ENCODE measurements at places on chromosomes 12 and 14.

DNA sequence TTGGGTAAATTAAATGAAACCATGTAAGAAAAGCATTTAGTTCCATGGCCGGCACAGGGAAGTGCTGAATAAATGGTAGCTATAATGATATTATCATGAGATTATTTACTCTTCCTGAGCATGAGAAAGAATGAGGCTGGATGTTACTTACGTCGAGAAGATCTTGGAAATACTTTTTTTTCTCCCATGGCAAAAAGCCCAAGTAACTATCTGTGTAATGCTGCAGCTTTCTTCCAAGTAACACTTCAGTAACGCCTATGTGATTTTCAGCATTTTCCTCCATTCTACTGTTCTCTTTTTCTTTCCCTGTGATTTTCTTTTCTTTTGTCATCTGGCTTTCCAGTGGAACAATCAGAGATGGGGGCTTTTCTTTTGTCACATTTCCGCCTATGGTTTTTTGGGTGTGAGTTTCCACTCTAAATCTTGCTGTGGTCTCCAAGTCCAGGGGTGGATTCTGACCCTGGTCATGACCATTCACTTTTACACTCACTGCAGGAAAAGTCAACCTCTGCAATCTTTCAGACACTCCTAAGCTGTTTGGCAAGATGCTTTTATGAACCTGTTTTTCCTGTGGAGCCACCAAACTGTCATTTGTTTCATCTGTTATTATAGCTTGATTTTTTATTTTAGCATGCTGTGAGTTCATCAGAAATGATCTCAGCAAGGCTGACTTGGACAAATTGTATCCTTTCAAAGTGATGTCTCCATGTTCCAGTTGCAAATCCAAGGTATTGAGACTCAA lies 25.0 kb upstream of the SYCP3 start:
- DNase-seq, result no peak

- no peak for DNase-seq
Measured at GRCh38 chr12:108414021-108414420, 74.9 kb upstream of the CMKLR1 start.

DNA sequence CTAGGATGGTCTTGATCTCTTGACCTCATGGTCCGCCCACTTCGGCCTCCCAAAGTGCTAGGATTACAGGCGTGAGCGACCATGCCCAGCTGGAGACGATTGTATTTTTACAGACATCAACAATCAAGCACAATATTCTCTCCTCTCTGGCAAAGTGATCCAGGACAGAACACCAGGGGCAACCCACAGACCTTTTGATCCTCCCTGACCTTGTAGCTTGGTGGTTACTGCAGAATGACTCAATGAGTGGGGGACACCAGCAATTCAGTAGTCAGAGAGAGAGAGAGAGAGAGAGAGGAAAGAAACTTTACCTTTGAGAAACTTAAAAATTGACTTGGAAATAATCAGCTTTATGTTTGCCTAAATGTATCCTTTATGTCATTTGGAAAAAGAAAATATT lies 51.2 kb downstream of the DRAM1 start:
- no peak for DNase-seq

- DNase-seq, result no peak
Measured at GRCh38 chr12:106418970-106419369, 61.4 kb downstream of the POLR3B start.

- no peak for DNase-seq
Measured at GRCh38 chr12:114688256-114688845, 4.4 kb upstream of the TBX3 start.

DNA sequence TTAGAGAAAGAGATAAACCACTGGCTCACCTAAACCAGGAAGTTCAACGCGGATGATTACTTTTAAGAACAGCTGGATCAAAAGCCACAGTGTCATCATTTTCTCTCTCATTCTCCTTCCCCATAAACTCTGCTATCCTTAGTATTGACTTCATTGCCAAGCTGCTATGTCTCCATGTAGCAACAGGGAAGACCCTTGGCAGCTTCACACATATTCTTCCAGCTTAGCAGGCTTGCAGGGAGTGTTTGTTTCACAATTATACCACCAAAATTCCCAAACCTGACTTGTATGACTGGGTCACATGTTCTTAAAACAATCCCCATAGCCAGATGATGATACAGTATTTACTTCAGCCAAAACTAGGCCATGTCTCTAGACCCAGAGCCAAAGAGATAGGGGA lies 235.5 kb downstream of the PAWR start:
- DNase-seq, result no peak

DNA sequence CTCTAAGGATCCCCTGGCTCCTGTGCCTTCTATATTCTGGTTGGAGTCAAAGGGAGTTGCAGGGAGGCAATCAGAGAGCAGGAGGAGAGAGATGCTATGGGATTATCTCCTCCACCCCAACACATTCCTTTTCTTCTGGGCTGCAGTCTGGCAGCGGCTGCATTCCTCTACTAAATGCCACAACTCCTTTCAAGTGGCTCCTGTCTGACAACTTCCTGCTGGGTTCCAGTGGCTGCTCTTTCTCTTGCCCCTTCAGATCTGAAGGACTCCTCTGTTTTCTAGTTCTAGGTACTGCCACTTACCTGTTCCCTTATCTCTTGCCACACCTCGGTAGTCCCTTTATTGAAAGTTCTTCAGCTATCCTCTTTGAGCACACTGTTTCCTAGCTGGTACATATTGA lies 425.0 kb downstream of the SNAPC1 start:
- no peak for DNase-seq

- no peak for DNase-seq
Measured at GRCh38 chr12:132700212-132700822, 10.3 kb upstream of the PGAM5 start.

DNA sequence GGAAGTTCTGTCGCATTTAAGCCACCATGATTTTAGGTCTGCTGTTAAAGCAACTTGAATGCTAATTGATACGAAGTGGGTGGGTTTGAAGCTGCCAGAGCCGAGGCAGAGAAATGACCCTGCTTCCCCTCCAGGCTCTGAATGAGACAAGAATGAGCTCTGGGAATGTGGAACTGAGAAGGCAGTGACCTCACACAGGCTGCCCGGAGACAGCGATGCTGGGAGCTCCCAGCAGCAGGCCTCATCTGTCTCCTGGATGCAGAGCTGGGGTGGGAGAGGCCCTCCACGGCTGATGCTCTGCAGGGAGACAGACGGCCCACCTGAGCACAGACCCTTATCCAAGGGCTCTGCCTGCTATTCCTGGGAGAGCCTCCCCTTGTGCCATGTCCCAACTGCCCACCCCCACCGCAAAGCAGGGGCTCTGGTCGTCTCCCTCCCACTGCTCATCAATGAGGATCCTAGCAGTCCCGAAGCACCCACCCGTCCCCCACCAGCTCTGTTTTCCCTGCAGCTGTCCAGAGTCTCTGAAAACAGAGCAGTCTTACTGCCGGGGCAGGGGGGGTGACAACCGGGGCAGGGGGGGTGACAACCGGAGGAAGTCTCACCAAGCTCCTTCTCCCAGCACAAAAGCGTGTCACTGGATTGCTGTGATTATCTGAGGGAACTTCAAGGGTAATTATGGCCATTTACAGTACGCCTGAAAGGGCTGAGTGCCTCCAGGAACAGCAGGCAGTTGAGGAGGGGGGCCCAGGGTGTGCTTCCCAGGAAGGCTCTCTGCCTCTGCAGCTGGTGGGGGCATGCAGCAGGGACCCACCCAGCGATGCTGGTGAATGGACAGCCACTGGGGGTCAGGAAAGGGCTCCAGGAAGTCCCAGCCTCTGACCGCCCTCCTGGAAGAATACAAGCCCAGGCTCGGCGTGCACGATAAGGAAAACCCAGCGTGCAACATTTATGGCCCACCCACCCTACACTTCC lies 67.8 kb downstream of the CHGA start:
- no peak for DNase-seq

DNA sequence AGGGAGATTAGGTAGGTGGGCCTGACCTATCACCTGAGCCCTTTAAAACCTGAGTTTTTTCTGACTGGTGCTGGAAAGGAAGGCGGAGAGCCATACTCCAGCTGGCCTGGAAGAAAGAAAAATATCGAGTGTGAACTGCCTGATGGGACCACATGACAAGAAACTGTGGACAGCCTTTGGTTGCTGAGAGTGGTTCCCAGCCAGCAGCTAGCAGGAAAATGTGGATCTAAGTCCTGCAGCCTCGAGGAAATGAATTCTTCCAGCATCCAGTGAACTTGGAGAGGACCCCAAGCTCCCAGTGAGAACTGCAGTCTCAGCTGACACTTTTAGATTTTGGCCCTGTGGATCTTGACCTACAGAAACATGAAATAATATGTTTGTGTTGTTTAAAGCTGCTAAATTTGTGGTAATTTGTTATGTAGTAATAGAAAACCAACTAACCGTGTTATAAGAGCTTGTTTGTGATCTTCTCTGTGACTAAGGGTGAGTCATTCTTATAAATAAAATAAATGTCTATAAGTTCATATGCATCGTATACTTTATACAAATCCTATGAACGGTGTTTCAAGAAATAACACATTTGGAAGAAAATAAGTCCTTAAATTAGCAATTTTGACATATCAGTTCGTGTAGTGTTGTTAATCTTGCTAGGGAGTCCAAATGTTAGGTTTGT lies 359.6 kb downstream of the BMP4 start:
- DNase-seq, result no peak

DNA sequence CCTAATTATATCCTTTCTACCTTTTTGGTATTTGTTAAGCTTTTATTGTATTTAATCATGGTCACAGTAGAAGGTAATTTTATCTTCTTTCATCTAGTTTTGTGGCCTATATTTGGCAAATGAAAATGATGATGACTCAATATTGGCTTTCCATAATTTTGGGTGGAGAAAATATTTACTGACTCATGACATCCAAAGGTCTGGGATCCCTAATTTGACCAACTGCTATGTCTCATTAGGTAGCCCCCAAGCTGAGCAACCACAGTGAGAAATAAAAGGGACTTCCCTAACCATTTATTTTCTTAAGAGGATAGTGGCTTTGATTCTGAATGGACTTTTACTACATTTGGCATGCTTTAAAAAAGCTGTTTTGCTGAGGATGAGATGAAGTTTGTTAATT lies 289.5 kb downstream of the RMST start:
- no peak for DNase-seq

- no peak for DNase-seq
Measured at GRCh38 chr12:131928080-131928710, 881 bp upstream of the PUS1 start.

DNA sequence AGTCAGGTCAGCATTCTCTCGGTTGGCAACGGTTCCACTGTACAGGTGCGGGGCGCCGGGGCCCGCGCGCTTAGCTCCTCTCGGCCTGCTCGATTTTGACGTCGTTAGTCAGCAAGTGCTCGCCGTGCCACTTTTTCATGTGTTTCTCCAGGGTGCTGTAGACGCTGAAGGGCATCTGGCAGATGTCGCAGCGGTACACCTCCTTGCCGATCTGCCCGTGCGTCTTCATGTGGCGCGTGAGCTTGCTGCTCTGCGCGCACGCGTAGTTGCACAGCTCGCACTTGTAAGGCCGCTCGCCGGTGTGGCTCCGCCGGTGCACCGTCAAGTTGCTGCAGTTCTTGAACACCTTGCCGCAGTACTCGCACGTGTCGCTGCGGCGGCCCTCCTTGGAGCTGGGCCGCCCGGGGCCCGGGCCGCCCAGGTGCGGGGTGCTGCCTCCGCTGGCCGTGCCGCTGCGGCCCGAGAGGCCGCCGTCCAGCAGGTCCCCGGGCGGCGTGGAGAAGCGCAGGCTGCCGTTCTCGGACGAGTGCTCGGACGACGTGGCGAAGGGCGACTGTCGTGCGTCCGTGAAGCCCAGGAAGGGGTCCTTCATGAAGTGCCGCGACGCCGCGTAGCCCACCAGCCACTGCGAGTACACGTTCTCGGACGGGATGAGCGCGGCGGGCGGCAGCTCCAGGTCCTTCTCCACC lies 97.8 kb downstream of the BCL11B start:
- DNase-seq, result no peak

DNA sequence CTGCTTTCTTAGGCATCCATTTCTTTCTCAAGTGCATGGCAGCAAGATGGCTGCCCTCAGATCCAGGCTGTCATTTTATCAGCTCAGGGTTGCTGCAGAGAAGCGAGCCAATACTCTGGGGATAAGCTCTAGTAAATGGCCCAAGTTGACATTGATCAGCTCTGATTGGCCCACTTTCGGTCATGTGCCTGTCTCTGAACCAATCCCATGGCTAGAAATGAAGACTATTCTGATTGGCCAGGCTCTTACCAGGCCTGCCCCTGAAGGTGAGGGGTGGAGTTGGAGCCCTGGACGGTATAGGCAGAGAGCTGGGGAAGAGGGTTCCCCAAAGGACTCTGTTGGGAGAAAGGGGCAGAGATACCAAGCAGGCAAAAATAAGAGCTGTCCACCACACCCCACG lies 41.4 kb downstream of the MYO1H start:
- DNase-seq, result no peak

DNA sequence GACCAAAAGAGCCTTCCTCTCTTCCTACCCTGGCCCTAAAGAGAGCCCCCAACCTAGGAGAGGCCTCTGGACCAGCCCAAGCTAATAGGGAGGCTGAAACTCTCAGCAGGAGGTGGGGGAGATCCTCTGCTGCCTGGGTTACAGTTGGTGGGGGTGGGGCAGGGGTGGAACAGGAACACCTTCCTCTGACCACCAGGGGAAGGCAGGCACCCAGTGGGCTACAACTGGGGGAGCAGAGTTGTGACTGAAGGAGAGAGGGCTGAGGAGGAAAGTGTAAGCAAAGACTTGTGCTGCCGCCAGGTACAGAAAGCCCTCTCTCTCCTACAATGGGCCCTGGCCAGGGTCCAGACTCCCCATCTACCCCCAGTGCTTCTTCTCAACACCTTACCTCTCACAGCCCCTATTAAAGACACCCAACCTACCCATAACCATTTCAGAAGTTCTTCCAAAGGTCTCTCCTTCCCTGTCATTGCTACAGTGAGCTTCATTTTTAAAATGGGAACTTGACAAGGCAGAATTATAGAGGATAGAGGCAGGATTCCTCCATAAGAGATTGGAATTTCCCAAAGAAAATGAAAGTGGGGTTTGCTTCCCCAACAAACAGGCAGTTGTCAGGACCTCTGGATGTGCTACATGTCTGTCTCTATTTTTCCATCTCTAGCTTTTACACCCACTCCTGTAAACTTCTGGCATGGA lies 1.4 kb downstream of the MYO1A start:
- DNase-seq, result no peak

DNA sequence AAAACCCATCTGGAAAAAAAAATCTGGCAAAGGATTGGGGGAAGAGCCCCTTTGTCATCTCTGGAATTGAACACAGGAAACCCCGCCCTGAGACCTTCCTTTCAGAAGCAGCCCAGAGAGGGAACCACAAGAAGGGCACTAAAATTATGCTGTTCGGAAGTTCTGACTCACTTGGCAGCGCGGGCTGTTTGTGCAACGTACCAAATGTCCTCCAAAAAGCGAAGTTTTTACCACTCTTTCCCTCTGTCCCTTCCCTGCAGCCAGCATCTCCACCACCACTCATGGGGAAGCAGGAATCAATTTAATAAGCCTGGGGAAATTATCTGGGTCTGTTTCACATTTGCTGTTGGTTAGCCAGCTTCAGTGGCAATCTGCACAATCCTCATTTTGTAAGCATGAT lies 3.2 kb upstream of the SYNE3 start:
- peak; percentile 55 for DNase-seq

- DNase-seq, result no peak
Measured at GRCh38 chr14:75449696-75450095, 21.9 kb downstream of the JDP2 start.

Measured in effector CD4-positive, alpha-beta T cell (primary cell).